CD4-positive, alpha-beta T cell (primary cell): ENCODE measurements at places on chromosomes 16 and 17.

DNA sequence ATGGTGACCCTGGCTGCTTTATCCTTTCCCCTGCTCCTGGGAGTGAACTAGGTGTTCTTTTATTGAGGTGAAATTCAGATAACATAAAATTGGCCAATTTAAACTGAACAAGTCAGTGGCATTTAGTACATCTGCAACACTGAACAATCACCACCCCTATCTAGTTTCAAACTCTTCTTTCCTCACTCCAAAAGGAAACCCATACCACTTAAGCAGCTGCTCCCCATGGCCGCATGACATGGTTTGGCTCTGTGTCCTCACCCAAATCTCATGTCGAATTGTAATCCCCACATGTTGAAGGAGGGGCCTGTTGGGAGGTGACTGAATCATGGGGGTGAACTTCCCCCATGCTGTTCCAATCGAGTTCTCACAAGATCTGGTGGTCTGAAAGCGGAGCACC, 154.1 kb downstream of the STX8 start:
- no peak for DNase-seq

DNA sequence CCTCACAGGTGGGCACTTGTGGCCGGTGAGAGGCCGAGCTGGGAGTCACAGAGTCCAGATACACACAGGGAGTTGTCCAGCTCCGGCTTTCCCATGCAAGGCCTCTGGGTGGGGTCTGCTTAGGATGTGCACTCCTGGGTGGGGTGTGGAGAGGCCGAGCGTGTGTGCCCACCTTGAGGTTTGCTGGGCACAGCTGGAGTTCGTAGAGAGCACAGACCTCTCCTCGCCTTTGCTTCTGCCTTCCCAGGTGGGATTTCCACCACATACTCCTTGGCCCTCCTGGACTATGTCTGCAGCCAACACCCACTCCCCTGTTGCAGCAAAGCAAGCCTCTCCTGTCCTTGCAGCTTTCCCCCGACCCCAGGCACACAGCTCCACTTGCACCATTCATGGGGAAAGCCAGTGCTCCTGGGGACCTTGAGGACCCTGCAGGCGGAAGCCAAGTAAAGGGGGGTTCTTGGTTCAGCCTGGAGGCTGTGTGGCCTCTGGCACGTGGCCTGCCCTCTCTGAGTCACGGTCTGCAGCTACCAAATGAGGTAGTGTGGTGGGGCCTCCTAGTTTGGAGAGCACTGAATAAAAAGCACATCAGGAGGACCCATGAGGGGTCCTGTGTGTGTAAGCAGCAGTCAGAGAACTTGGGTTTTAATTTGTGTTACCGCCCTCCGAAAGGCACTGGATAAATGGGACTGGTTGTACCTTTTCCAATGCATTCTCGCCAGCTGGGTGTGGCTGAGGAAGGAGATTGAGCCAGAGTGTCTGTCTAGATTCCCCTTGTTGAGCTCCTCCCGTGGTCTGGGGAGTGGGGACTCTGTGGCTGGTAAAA, 31.5 kb downstream of the MPRIP start:
- no peak for DNase-seq

GRCh38 chr17:44216694-44217093, 2.8 kb downstream of the UBTF start:
- DNase-seq: peak; percentile 19

- DNase-seq: no peak
These were observed 17.3 kb upstream of the PSMC5 start for GRCh38 chr17:63809970-63810369.

- no peak for DNase-seq
These were observed 12.7 kb upstream of the ULK2 start for GRCh38 chr17:19880393-19880792.

DNA sequence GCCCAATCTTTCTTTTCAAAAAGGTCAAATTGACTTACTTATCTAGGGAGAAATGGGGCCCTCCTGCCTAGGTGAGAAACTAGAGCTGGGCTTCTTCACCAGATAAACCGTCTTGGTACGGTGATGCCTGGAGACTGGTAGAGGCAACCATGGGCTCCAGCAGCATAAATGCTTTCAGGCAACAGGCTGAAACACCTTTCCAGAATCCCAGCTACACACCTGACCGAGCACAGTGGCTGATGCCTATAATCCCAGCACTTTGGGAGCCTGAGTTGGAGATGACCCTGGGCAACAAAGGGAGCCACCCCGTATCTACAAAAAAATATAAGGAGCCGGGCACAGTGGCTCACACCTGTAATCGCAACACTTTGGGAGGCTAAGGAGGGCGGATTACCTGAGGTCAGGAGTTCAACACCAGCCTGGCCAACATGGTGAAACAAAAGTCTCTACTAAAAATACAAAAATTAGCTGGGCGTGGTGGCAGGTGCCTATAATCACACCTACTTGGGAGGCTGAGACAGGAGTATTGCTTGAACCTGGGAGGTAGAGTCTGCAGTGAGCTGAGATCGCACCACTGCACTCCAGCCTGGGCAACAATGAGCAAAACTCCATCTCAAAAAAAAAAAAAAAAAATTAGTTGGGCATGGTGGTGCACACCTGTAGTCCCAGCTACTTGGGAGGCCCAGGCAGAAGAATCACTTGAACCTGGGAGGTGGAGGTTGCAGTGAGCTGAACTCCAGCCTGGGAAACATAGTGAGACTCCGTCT, 8.0 kb downstream of the TRAF4 start:
- DNase-seq: no peak

- no peak for DNase-seq
These were observed 1.6 kb downstream of the HBA1 start for GRCh38 chr16:177981-178667.
